ENCODE measurements at places on chromosomes 16 and 17.

- no peak for DNase-seq
These were observed 50.1 kb downstream of the TOM1L2 start for GRCh38 chr17:17922070-17922614.

GRCh38 chr16:84818989-84819643 is 669 bp upstream of the CRISPLD2 start:
- no peak for DNase-seq

GRCh38 chr16:17359788-17360390 is 110.9 kb downstream of the XYLT1 start:
- peak; percentile 60 for DNase-seq

DNA sequence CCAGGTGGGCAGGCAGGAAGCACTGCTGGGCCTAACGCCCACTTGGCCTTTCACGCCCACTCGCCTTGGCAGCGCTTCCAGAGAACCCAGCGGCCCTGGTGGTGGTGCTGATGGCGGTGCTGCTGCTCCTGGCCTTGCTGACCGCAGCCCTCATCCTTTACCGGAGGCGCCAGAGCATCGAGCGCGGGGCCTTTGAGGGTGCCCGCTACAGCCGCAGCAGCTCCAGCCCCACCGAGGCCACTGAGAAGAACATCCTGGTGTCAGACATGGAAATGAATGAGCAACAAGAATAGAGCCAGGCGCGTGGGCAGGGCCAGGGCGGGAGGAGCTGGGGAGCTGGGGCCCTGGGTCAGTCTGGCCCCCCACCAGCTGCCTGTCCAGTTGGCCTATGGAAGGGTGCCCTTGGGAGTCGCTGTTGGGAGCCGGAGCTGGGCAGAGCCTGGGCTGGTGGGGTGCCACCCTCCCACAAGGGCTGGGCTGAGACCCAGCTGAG is 64.7 kb downstream of the MRC2 start:
- DNase-seq: no peak

GRCh38 chr16:66856801-66857200 is 12.6 kb downstream of the CA7 start:
- DNase-seq: no peak

- no peak for DNase-seq
These were observed 39.6 kb upstream of the ZKSCAN2 start for GRCh38 chr16:25297151-25297787.

GRCh38 chr16:85847036-85847435 is 47.5 kb downstream of the COX4I1 start:
- no peak for DNase-seq

DNA sequence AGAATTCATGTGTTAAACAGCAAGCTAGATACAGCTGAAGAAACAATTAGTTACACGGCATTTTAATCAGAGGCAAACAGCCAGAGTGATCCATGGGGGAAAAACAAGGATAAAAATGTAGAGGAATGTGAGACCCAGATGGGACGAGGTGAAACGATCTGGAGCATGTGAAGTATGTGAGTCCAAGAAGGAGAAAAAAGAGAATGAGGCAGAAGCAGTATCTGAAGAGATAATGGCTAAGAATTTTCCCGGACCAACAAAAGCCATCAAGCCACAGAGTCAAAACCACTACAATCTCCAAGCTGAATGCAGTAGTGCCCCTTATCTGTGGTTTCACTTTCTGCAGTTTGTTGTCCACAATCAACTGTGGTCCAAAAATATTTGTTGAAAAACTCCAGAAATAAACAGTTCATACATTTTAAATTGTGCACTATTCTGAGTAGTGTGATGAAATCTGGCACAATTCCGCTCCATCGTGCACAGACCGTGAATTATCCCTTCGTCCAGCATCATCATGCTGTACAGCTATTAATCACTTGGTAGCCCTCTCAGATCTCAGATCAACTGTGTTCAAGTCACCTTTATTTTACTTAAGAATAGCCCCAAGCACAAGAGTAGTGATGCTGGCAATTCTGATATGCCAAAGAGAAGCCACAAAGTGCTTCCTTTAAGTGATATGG is 18.8 kb downstream of the MYH10 start:
- DNase-seq: no peak

GRCh38 chr17:3636908-3637373 is 381 bp downstream of the CTNS start:
- no peak for DNase-seq

DNA sequence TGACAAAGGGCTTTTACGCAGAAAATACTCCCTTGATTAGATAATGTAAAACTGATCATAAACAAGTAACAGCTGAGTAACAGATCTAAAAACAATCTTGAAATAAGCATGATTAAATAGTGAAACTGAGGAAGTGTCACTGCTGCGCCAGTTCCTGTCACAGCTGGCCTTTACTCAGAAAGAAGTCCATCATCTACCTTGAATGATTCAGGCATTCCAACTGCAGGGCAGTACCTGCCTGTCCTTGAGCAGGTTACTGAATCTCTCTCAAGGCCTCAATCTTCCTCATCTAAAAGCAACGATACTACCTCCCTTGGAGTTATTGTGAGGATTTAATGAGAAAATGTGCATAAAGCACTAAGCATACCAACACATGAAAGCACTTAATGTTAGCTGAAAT is 12.7 kb downstream of the PHLPP2 start:
- DNase-seq: no peak

Measured in mammary epithelial cell (primary cell).